ENCODE measurements at places on chromosomes 11 and 22.
A peak's percentile ranks its signal among the peaks of the same experiment; 100 is the strongest.

- no peak for DNase-seq
Observed at GRCh38 chr11:2566223-2567025, 121.6 kb downstream of the KCNQ1 start.

DNA sequence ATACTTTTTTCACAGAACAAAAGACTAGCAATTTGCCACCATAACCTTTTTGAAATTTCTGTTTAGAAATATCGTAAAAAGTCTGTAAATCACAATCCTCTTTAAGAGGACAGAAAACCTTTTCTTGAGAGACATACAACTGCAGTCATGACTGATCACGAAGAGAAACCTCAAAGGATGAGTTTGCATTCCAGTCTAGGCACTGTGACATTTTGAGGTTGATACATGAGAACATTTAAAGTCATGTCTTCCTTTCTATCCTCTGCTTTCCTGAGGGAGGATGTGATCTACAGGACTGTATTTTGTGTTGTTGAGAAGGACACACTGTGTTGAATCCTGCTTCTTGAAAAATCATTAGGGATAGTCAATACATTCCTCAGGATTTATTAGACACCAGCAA lies 476.7 kb upstream of the CCDC179 start:
- no peak for DNase-seq

- no peak for DNase-seq
Observed at GRCh38 chr11:109302591-109303334, 119.2 kb upstream of the C11orf87 start.

GRCh38 chr22:36546092-36546804 lies 17.3 kb upstream of the EIF3D start:
- DNase-seq, result peak; percentile 52

DNA sequence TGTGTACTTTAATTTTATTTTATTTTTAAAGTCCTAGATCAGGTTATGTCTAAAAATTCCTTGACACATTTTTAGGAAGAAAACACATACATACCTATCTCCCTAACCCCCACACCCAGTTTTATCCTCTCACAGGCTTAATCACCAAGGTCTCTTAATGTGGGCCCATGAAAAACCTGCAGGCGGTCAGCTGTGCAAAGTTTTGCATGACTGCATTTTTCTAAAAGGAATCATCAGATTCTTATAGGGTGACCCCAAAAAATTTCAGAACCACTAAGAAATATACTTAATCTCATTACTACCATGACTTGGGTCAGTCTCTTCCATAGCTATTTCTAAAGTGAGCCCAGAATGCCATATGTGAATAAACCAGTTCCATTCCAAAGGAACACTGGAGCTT lies 19.8 kb downstream of the SAA1 start:
- no peak for DNase-seq

DNA sequence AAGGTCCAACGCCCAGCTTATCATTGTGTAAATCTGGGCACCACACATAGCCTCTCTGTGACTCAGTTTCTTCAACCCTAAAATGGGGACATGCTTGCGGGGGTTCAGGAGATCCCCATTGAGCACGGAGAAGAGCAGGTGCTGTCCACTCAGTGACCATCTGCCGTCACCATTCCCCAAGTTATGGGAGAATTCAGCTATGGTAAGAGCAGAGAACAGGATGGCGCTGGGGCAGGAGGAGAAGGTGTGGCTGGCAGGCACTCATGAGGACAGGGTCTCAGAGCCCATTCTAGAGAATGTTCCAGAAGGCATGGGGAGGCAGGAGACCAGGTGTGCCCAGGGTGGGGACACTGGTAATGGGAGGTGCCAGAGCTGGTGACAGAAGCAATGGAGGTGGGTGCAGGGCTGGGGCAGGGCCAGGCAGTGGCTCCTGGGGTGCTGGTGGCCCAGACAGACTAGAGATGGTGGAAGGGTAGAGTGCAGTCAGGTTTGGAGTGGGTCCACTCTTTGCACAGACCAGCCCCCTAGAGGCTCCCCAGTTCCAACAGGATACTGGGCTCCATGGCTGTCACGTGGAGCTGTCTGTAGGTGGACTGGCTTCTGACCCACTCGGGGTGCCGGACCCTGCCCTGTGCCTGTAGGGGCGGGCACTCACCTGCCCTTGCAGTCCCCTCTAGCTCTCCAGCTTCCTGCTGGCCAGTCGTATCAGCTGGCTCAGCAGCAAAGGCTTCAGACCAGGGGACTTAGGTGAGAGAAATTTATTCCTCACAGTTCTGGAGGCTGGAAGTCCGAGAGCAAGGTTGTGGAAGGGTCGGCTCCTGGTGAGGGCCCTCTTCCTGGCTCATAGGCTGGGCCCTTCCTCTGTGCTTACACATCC lies 84.7 kb downstream of the CDKN1C start:
- no peak for DNase-seq

GRCh38 chr22:36385491-36386350 lies 2.0 kb downstream of the MYH9 start:
- DNase-seq, result no peak

DNA sequence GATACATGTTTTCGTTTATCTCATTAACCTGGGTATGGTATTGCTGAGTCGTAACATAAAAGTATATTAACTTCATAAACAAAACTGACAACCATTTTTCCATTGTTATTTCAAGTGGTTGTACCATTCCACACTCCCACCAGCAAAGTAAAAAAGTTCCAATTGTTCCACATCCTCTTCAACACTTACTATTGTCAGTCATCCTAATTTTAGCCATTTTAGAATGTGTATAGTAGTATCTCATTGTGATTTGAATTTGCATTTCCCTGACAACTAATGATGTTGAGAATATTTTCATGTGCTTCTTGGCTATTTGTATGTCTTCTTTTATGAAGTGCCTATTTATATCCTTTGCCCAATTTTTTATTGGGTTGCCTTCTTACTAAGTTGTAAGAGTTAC lies 10.5 kb upstream of the CD3E start:
- DNase-seq, result no peak

DNA sequence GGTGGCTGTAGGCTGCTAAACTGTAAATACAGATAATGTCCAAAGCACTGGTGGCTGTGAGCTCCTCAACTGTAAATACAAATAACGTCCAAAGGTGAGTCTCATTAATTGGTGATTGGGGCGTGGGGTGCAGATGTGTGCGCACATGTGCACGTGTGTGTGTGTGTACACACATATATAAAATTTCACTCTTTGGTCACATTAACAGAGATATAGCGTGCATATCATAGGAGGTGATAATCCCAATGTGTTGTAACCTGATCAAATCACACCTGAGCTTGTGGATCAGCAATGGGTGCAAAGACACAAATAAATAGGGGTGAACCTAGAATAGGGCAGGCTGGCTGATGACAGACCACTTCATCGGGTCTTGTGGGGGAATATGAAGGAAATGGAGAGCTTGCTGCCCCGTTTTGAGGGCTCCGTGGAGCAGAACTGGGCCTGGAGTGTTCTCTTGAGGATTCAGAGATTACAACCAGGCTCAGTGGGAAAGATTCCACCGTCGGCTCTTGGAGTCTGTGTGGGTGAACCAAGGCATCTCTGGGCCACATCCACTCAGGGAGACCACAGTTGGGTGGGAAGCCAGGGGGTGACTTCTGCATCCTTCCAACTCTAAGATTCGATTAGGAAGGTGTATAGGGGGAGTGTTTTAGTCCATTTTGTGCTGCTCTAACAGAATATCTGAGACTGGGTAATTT lies 24.9 kb upstream of the OSBPL5 start:
- no peak for DNase-seq

GRCh38 chr22:38471237-38471636 lies 3.3 kb downstream of the KDELR3 start:
- DNase-seq, result no peak

- no peak for DNase-seq
Observed at GRCh38 chr11:11380883-11381282, 27.8 kb upstream of the CSNK2A3 start.

- no peak for DNase-seq
Observed at GRCh38 chr11:103803062-103803461, 233.4 kb upstream of the DDI1 start.

DNA sequence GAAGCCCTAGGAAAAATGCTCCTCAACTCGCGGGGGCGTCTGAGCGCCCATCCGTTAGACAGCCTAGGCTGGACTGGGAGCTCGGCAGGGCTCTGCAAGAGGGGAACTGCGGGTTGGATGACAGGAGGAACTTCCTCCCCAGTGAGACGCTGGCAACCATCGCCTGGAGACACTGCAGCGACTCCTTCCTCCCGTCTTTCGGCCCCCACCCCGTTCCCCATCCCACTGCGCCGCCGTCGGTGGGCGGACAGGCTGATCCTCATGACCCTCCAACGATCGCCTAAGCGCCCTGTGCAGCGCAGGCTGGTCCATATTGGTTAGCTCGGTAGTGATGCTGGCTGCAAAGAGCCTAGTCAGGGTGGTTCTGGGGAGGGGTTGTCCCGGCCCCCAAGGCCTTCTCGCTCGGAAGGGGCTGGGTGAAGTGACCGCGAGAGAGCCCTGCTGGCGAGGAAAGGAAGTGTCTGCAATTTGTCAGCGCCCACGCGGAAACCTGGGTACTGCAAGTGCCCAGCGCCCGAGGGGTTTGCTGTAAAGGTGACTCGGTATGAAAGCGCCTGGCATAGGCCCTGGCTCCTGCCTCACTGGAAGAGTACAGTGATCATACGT lies 638 bp downstream of the NRGN start:
- no peak for DNase-seq

DNA sequence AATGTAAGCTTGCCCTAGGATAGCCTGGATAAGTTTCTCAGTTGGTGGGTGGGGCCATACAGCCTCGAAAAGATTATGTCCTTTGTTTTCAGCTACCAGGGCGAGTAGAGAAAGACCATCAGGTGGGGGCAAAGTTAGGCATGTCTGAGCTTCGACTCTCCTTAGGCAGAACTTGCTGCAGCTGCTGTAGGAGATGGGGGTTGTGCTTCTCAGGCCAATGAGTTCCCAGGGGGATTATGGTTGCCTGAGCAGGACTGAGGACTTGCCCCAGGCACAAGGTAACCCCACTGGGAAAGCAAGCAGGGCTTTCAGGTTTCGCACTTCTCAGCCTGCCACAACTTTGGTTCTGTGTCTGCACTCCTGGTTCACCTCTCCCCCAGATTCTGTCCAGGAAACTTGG lies 173.4 kb upstream of the SESN3 start:
- no peak for DNase-seq

DNA sequence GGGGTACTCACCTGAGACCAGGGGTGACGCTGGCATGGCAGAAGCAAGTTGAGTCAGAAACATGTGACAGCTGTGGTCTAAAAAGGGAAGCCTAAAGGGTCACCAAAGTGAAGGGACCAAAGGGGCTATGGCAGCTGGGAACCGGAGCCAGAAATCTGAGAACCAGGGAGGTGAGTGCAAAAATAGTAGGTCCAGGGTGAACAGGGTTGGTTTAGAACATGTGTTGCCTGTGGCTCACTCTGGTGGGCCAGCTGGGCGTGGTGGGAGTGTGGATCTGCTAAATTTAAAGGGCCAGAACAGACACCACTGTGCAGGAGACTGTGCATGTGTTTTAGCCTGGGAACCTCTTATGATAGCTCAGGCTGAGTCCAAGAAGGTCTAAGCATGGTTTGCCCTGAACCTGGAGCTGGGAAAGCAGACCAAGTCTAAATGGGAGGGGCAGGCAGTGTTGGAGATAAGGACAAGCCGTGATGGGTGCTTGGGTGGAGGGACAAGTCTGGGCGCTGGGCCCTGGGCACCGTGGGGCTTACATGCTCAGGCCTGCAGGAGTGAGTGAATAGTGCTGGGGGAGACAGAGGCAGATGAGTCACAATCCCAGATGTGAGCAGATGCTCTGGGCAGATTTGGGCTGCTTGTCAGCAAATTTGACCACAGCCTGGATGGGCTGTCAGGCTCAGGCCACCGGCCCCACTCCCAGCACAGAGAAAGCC lies 41.4 kb upstream of the ZBED5 start:
- peak; percentile 53 for DNase-seq

GRCh38 chr11:2435288-2436012 lies 8.9 kb downstream of the TRPM5 start:
- no peak for DNase-seq

DNA sequence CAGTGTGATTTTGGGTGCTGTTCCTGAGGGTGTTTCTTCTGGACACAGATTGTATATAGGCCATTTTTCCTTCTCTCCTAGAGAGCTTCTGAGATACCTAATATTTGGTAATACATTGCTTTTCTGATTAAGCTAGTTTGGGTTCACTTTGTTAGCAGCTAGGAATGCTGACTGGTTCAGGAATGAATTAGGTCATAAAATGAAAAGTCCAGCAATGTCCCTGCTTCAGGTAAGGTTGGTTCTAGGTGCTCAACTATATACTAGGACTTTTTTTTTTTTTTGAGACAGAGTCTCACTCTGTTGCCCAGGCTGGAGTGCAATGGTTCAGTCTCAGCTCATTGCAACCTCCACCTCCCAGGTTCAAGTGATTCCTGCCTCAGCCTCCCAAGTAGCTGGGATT lies 32.9 kb upstream of the APOL5 start:
- no peak for DNase-seq

GRCh38 chr11:11025087-11025486 lies 167.2 kb upstream of the ZBED5 start:
- DNase-seq, result no peak

Measured in CMK (cell line).